GDM1 (cell line): ENCODE measurements at places on chromosomes 2 and 18.

GRCh38 chr2:233799087-233799665 is 21.0 kb downstream of the MROH2A start:
- no peak for DNase-seq

DNA sequence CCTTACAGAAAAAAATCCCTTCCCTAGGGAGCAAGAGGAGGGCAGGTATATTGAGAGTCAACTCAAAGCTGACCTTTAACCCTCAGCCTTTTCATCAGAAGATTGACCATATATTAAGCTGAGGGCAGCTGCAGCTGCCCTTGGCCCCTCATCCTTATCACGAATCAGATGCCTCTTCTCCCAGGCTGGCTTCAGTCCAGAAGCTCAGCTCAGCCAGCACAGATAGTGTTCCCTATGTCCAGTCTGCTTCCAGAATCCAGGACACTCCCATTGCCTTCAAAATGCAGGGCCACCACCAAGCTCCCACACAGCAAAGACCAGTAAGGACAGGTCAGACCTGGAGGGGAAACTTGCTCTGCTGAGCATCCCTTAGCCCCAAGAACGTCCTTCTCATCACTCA is 146.1 kb downstream of the BCL11A start:
- no peak for DNase-seq

GRCh38 chr18:76377359-76377756 is 117.7 kb downstream of the ZNF516 start:
- no peak for DNase-seq

DNA sequence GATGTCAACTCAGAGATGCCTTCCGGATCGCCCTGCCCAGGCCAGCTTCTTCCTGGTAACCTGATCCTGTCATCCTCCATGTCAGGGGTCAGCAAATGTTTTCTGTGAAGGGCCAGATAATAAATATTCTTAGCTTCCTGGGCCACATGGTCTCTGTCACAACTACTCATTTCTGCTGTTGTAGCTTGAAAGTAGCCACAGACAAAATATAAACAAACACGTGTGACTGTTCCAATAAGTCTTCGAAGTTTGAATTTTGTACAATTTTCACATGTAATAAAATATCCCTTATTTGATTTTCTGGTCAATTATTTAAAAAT is 35.8 kb downstream of the ANXA4 start:
- DNase-seq, result no peak

DNA sequence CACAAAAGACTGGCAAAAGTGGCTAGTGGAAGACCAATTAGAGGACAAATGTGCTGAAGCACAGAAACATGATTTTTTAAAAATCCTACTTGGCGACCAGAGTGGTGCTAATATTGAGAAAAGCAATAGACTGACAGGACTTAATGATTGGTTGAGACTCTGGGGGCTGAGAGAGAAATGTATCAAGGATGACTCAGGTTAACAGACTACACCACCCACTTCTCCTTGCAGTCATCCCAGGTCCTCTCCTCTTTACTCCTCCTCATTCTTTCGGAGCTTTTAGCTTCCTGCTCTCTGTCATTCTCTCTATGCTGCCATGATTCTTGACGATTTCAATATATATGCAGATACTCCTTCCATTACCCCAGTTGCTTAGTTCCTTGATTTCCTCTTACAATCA is 54.6 kb upstream of the CYTIP start:
- DNase-seq, result no peak
